Stimulated activated CD4-positive, alpha-beta T cell treated with anti-CD3 and anti-CD28 coated beads, TNF-alpha, amount 100 ng/mL, for 48 hours (primary cell): ENCODE measurements at places on chromosomes 16 and 17.

DNA sequence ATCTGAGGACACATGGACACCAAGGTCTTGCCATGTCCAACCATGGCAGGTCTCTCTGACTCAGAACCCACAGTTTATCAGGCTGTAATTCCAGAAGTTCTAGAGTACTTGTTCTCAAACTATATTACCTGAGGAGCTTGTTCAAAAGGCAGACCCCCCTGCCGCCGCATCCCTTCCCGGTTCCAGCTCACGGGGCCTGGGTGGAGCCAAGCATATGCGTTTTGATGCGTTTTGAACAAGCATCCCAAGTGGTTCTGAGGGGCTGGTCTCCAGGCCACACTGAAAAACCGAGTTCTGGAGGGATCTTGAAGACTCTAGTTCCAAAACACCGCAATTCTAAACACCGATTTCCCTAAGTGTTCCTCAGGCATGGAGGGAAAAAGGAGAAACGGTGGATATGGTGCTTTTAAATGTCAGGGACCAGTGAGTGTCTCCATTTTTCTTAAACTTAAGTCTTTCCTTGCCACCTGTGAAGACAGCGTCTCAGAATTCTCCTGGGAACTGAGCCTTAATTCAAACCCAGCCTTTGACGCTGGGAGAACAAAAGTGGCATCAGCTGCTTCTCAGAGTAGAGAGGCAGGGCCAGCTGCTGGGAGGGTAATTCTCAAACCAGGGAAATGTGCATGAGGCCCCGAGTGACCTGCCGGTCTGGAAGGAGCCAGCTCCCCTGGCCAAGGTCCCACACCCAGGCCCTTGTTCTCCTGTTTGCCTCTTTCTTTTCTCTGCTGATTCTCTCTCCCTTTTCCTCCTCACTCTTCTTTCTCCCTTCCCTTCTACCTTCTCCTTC is 84.4 kb upstream of the PLCG2 start:
- DNase-seq: no peak

DNA sequence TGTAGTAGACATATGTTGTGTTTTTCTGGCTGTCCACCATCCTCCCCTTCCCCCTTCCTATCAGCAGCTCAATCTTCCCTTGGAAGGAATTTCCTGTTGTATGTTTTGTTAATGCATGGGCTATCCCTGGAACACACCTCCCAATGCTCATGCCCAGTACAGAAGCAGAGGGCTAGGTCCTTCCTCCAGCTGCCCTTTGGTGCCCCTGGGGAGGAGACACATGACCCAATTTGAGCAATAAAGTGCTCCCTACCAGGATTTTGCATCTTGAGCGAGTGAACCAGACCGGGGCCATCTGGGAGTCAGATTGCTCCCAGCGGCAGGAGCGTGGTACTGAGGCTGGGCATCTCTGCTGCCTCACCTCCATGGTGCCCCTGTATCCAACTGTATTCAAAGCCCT is 141.5 kb upstream of the MED13 start:
- no peak for DNase-seq

- DNase-seq: no peak
Observed at GRCh38 chr17:78449983-78450595, 71.6 kb downstream of the PGS1 start.

GRCh38 chr16:15491411-15491810 is 57.0 kb downstream of the BMERB1 start:
- no peak for DNase-seq

DNA sequence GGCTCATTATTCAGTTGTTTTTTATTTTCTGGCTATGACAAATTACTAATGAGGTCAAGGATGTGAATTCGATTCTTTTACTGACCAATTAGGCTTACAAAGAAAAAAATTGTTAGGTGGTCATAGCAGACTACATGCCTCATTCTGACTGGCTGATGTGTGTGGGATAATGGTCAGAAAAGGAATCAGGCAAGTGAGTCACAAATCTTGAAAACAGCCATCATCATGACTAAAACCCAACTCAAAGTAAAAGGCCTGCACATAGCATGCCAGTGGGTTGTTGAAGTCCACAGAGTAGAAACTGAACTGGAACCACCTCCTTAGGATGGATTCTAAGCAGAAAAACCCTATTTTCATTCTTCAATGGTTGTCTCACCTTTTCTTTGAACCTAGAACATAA is 8.6 kb downstream of the RPGRIP1L start:
- DNase-seq: no peak

GRCh38 chr16:24463196-24463945 is 76.0 kb upstream of the RBBP6 start:
- no peak for DNase-seq

- no peak for DNase-seq
Observed at GRCh38 chr16:54927125-54928015, 3.3 kb upstream of the IRX5 start.

DNA sequence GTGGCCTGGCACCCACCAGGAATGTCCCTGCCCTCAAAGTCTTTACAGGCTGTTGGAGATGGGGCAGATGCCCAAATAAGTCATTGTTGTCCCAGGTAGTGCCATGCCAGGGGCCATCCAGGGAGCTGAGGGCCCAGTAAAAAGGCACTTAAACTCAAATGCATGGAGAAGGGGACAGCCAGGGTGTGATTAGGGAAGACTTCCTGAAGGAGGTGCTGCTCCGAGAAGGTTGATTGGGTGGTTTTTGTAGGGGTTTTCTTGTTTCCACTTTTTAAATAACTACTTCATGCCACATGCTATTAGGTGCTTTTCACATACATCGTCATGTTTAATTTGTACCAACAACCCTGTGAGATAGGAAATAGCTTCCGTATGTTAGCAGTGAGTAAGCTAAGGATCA is 66.9 kb downstream of the RAI1 start:
- DNase-seq: no peak

DNA sequence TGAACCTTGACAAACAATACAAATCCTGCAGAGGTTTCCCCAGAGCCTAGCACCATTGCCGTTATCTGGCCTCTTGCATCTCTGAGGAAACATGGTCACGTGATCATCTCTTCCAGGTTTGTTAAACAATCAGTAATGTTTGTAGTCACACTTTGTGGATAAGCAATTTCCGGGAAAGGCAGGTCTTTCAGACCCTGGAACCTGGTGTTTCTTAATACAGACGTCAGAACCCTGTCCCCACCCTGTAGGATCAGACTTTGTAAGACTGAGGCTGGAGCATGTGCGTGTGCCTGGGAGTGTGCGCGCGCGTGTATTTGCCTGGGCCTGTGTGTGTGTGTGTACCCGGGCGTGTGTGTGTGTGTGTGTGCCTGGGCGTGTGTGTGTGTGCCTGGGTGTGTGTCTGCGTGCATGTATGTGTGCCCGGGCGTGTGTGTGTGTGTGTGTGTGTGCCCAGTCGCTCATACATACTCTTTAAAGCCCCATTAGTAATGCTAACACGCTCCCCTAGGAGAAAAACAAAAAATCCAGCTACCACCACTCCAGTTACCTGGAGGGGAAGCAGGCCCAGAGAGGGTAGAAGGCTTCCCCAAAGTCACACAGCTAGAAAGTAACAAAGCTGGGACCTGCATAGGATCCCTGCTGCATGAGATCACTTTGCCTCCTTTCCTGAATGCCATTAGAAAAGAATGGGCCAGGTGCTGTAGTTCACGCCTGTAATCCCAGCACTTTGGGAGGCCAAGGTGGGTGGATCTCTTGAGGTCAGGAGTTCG is 5.3 kb downstream of the CTNS start:
- no peak for DNase-seq

GRCh38 chr17:57016764-57017116 is 38.8 kb downstream of the SCPEP1 start:
- no peak for DNase-seq

DNA sequence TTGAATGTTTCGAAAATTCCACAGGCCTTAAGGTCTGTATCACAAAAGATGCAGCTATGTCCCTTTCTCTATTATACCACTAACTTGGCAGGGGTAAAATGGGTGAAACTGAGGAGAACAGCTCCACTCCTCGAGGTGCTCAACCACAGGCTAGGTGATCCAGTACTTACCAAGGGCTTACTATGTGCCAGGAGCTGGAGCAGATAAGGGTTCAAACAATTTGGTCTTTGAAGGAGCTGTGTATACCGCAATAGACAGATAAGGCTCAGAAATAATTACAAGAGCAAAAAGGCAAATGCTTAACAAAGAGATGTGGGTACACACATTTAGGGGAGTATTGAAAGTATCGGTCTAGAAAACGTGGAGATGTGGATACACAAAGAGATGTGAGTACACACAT is 1.5 kb downstream of the XPO6 start:
- DNase-seq: no peak

DNA sequence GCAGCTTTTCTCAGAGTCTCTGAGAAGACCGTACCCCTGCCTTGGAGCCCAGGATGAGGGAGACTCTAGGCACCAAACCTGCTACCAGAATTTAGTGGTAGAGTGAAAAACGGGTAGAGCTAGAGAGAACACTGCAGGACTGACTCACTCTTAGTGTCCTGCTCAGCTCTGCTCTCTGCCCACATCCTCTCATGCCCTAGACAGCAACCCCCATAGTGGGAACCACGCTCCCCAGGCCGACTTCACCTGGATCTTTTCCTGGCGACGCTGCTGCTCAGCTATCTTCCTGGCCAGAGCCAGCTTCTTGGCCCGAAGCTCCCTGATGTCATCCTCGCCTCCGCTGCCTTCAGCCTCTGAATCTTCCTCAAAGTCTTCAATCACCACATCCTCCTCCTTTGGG is 26.7 kb downstream of the HIC1 start:
- no peak for DNase-seq

GRCh38 chr17:4607261-4607741 is 23.0 kb downstream of the SMTNL2 start:
- no peak for DNase-seq

- no peak for DNase-seq
Observed at GRCh38 chr16:2845116-2845515, 12.9 kb downstream of the PRSS22 start.

GRCh38 chr17:81189670-81190530 is 23.9 kb upstream of the AATK start:
- DNase-seq: no peak

- no peak for DNase-seq
Observed at GRCh38 chr17:7559320-7560171, 996 bp downstream of the TNFSF13 start.

DNA sequence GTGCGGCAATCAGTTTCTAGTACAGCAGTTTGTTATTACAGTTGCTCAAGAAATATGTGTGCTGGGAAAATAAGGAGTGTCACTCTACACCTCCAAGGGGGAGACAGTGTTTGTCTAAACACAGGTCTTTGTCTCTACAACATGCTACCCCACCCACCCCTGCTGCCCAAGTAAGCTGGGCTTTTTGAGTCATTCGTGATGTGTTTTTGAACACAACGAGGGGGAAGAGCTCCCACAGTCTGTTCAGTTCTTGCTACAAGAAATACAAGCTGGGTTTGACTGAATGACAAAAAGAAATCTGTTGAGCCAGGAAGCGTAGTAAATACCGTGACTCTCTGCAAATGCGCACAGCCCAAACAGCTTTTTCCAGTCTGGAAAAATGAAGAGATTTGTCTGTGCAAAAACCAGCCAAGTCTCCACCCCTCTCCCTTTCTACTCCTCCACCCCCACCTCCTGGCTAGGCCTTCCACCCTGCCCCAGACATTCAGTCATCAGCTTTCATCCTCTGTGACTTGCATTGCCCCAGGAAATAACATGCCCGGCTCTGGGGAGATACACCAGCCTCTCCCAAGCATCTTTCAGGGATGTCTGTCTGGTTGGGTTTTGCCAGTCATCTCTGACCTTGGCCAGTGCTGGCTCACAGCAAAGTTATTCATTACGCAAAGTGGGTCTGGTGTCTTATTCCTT is 25.7 kb downstream of the CHD9 start:
- no peak for DNase-seq

DNA sequence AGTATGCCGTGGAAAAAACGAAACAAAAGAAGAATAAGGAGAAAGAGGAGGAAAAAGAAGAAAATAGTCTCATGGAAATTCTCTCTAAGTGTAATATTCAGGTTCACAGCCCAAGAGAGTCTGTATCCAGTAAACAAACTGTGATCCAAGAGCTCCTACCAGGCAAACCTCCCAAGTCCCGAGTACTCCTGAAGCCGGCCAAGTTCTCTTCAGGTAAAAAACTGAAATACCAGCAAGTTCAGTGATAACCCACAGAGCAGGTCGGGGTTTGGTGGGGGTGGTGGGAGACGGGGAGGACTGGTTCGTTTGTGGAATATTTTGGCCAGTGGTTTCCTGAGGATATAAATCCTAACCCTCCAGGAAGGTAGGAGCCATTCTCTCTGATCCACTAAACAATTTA is 8.5 kb upstream of the TVP23B start:
- DNase-seq: no peak

GRCh38 chr16:80610481-80611156 is 69.8 kb downstream of the DYNLRB2 start:
- no peak for DNase-seq

- DNase-seq: no peak
Observed at GRCh38 chr16:3797473-3797872, 80.1 kb upstream of the TRAP1 start.
